GM23248 (cell line): ENCODE measurements at places on chromosomes 12 and 14. TPM values are rescaled to one million over a fixed set of nuclear protein-coding genes. Genes with fewer than 3 reads are reported as not detected.

BCL2L14 gene
- not detected in 2 replicates for total RNA-seq

DNA sequence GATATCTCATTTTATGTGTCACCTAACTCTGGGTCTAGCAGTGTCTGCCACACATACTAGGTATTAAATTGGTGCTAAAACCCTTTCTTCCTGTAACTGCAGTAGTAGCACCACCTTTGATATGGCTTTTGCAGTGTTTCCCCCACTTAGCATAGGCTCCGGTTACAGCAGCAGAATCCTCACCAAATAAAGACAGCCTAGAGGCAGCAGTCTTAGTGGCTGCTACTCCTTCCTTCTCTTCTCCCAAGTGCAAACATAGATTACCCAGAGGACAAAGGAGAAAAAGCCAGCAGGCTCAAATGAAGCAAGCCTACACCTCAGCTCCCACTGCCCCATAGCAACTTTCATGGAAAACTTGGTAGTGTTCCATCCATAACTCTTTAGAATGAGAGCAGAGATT lies 30.1 kb upstream of the ABCC9 start:
- H3K4me1 ChIP-seq, result no peaks in the 10 kb centered on the region
- no peaks in the 10 kb centered on the region for H3K36me3 ChIP-seq
- no peak for DNase-seq
- H3K27ac ChIP-seq, result no peak overlapping the region
- H3K4me3 ChIP-seq, result no peak overlapping the region
- no peaks in the 10 kb centered on the region for H3K27me3 ChIP-seq

ASB2 gene
- total RNA-seq, result not detected in 2 replicates

- H3K4me1 ChIP-seq, result no peaks in the 10 kb centered on the region
- no peaks in the 10 kb centered on the region for H3K27me3 ChIP-seq
- no peak overlapping the region for H3K27ac ChIP-seq
Measured at GRCh38 chr14:97572583-97573458, 775.6 kb downstream of the VRK1 start.

ZNF740 gene
- 5.1 and 6.5 TPM in 2 replicates for total RNA-seq

DNA sequence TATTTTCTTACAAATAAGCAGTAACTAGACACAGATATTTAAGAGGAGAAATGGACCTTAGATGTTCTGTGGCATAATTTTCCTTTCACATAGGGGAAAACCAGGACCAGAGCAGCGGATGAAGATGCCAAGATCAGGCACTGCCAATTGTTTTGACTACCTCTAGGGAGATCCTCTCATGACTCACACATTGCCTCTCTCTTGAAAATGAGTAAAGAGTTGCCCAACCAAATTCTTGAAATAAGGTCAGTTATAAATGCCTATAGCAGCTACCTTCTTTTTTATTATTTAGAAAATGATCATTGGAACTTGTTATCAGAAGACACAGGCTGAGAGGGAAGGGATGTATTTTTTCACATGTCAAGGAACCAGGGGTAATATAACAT lies 263.4 kb upstream of the PLEKHG7 start:
- peaks cover 15% of the 10 kb centered on the region for H3K4me1 ChIP-seq
- no peaks in the 10 kb centered on the region for H3K36me3 ChIP-seq
- H3K4me3 ChIP-seq, result no peak overlapping the region
- DNase-seq, result peak; percentile 94
- H3K27ac ChIP-seq, result peak overlapping the region; percentile 40
- H3K27me3 ChIP-seq, result no peaks in the 10 kb centered on the region

GRCh38 chr14:100487304-100487703 lies 99.9 kb downstream of the BEGAIN start:
- H3K27ac ChIP-seq, result no peak overlapping the region
- no peak for DNase-seq
- no peaks in the 10 kb centered on the region for H3K36me3 ChIP-seq
- peaks cover 19% of the 10 kb centered on the region for H3K4me1 ChIP-seq

PLEKHG3 gene
- 4.6 and 6.9 TPM in 2 replicates for total RNA-seq
